ENCODE measurements at places on chromosomes 11 and 22.

DNA sequence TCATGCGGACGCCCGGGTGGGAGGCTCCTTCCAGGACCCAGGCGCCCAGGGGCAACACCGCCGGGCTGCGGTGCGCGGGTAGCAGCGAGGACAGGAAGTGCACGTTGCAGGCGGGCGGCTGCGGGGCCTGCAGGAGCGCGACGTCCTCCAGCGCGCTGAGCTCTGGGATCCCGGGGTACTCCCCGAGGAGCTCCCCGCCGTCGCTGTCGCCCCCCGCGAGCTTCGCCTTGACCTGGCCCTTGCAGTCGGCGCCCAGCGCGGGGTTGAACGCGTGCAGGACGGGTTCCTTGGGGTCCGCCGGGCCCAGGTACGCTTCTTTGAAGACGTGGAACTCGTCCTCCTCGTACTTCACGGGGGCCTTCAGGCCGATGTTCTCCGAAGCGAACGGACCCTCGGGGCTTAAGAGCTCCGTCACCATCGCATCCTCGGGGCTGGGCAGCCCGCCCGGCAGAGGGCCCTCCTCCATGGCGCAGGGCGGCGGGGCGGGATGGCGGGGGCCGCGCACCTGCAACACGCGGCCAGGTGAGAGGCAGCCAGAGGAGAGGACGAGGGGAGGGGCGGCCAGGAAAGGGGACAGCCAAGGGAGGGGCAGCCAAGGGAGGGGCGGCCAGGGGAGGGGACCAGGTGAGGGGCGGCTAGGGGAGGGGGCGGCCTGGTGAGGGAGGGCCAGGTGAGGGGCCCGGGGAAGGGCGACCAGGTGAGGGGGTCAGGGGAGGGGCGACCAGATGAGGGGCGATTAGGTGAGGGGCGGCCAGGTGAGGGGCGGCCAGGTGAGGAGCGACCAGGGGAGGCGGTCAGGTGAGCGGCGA is 921 bp downstream of the TESMIN start:
- no peak for DNase-seq

DNA sequence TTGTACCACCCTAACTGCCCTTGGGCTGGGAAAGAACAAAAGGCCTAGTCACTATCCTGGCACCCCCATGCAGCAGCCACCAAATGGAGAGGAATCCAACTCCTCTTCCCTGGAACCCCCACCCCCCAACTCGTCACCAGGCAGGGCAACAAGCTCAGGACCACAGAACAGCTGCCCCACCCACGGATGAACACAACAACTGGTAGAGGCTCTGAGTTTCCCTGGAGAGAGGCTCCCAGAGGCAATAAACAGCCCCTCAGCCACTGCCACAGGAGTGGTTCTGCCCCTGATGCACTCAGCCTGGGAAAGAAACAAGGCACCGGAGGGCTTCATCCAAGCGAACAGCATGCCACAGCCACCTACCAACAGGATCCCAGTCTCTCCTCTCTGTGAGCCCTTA is 778.4 kb upstream of the FAT3 start:
- DNase-seq: no peak

DNA sequence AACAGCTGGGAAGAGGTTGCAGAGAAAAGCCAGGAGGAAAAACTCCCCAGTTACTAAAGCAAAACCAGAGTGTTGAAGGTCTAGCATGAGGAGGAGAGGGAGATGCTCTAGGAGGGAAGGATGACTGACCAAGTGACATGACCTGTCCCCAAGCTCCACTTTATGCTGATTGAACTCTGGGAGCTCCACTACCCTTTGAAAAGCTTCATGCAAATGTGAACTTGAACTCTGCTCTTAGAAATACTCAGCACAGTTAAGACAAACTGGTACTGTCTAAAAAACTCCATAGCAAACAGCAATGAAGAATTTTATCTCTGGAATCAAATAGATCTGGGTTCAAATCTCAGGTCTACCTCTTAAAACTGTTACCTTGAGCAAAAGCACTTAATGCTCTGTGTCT is 14.5 kb upstream of the POU2AF1 start:
- no peak for DNase-seq

DNA sequence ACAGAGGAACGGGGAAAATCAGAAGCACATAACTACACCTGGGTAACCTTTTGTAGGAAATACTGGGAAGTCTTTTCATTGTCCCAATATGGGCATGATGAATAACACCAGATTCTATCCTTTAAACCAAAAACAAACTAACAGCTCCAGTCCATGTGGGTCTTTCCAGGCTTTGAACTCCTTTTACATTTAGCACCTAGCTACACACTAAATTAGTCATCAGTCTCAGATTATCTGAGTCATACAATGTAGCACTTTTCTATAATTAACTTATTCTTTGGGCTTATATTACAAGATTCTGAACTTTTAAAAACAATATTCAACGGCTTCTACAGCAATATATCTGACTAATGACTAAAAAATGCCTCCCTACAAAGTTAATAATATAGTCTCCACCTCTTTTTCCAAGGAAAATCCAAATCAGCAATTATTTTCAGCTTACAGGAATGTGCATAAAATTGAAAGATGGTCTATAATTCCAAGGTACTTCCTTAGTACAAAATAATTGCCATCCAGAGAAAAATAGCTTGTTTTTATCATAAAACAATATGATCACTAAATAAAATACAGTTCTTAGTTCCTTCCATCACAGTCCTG is 26.3 kb downstream of the STK33 start:
- DNase-seq: no peak

DNA sequence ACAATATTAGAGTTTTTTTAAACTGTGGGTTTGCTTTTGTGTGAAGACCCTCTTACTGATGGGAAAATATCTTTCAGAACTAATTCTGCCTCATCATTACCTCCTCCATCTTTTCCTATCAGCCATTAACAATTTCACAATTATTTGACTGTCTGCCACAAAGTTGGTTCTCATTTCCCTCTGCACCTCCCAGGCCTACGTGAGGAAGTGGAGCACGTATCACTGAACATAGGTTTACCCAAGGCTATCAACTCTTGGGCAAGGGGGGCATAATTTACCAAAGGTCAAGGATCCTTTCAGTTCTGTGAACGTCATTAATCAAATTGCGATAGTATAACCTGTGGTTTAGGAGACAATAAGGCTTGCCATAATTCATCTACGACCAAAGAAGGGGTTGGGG is 60.0 kb downstream of the LIF start:
- no peak for DNase-seq

- DNase-seq: no peak
Observed at GRCh38 chr11:85682330-85683305, 3.4 kb downstream of the CCDC89 start.

- DNase-seq: peak; percentile 27
Observed at GRCh38 chr22:47419239-47419638, 656.8 kb downstream of the TBC1D22A start.

- no peak for DNase-seq
Observed at GRCh38 chr11:126433244-126433846, 77.9 kb downstream of the ST3GAL4 start.

GRCh38 chr11:6745465-6746015 is 26.2 kb downstream of the OR2AG2 start:
- DNase-seq: no peak

DNA sequence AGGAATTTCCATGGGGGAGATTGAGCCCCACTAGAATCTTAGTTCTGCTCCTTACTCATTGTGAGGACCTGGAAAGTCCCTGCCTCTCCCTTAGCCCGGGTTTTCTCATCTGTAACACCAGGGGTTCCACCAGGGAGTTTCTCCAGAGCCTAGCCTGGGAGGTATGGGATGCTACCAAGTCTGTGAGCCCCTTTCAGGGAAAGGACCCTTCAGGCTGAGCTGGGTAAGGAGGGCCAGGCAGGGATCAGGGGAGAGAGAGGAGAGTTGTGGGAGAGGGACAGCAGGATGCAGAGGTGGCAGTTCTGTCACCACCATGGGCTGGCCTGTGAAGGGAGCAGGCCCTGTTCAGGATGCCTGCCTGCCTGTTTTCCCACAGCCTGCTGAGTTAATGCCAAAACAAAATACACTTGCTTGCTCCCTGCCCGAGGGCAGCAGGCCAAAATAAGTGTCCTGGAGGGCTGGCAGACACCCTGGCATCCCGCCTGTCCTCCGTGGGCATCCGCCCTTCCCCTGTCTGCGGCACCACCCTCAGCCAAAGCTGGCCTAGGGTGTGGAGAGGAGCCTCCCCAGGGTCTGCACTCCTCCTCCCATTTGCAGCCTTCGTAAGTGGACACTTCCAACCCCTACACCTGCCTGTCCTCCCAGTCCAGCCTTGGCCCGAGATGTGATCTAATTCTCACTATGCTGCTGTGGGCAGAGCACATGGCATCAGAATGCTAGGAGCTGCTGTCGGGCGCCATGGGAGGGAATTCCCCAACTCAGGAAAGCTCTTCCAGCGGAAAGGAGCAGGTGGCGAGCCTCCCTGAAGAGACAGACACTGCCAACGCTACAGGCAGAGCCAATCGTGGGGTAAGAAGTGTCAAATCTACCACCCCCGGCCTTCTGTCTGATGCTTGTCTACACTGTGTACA is 5.9 kb upstream of the FCHSD2 start:
- no peak for DNase-seq

DNA sequence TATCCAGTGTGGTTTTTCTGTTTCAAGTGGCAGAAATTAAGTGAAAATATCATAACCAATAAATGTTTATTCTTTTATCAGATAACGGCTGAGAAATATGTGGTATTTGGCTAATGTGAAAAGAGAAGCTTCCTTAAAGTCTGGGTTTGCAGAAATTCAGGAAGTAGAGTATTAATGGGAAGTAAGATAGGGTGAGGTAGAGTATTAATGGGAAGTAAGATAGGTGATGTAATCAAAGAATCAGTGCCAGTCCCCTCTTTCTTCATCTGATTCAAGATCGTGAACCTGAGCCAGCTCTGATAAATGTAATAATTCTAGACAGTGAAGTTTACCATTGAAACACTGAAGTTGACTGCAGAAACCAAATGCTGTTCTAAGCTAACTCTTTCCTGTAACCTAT is 30.9 kb downstream of the TRPC6 start:
- no peak for DNase-seq

GRCh38 chr11:117595440-117595839 is 201.6 kb downstream of the DSCAML1 start:
- DNase-seq: no peak

- no peak for DNase-seq
Observed at GRCh38 chr22:42272431-42272999, 2.1 kb upstream of the TCF20 start.
